Pancreas (tissue), 10 donors: ENCODE measurements at places on chromosomes 11 and 22. TPM values are rescaled to one million over a fixed set of nuclear protein-coding genes. Genes with fewer than 3 reads are reported as not detected.

Gene SCN3B
- polyA plus RNA-seq = 0.87 TPM

Gene OVOL1
- polyA plus RNA-seq = 1.9 TPM

Gene CATSPERZ
- polyA plus RNA-seq = 1.5 TPM

Gene SLC22A6
- polyA plus RNA-seq = not detected
